Stimulated activated effector memory CD8-positive, alpha-beta T cell treated with anti-CD3 and anti-CD28 coated beads, Interleukin-12 subunit alpha, Interleukin-12 subunit beta, amount 100 ng/mL, for 72 hours (primary cell): ENCODE measurements at places on chromosomes 13 and 19.

DNA sequence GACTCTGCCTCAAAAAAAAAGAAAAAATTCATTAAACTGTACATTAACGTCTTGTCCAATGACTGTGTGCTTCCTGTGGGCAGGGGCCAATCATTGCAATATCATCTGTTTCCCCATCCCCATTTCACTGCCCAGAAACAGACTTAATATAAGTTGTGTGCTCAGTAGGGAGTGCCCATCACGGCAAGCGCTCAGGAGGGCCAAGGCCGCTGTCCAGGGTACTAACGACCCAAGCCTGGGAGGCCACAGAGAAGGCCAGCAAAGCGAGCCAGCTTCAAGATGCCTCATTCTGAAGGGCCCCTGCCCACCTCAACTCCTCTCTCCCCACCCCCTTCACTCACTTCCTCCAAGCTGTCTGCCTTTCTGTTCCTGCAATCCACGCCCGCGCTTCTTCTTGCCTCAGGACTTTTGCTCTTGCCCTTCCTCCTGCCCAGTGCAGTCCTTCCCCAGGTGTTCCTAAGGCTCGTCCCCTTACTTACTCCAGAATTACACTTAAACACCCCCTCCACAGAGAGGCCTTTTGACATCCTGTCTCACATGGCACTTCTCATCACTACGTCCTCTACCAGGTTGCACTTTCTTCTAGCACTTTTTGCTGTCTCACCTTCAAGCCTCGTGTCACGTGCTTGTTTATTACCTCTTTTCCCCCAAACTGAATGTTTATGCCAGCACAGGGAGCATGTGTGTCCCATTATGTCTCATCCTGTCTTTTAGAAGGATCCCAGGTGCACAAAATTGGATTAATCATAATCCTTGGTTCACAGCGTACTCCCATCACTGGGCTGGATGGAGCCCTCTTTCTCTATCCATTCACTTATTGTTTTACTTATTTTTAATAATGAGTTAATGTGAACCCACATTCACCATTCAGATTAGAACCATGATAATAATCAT lies 11.3 kb upstream of the POU2F2 start:
- DNase-seq: no peak

DNA sequence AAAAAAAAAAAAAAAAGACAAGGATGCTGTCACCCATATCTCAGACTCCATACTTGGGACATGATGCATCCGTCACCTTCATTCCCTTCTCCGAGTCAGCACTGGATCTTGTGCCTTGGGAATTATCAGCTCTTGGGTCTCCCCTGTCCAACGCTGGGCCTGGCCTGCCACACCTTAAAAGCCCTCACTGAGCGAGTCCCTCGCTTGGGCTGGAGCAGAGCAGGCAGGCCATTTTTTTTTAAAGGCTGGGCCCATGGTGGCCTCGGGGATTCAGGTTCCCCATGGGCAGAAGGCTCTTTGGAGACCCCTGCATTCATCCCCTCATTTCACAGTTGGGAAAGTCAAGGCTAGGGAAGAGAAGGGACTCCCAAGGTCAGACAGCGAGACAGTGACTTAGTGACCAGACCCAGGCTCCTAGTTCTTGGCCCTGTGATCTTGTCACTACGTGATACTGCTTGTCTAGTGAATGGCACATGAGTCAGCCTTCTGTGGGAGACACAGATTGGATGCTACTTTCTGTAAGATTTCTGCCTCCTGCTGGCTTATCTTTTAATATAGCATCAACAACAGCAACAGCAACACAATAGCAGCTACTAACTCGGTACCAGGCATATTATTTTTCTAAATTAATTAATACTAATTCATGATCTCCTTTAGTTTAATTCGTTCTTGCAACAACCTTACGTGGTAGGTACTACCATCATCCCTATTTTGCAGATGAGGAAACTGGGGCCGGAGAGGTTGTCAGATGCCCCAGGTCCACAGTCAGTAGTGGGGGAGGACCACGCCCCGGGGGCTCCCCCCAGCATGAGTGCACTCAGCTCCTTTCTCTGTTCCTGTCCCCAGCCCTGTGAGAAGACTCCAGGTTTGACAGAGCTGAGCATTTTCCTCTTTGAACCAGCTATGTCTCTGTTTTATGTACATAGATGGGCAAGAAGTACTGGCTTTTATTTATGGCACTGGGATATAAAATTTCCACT lies 27.4 kb upstream of the ZNF536 start:
- no peak for DNase-seq

DNA sequence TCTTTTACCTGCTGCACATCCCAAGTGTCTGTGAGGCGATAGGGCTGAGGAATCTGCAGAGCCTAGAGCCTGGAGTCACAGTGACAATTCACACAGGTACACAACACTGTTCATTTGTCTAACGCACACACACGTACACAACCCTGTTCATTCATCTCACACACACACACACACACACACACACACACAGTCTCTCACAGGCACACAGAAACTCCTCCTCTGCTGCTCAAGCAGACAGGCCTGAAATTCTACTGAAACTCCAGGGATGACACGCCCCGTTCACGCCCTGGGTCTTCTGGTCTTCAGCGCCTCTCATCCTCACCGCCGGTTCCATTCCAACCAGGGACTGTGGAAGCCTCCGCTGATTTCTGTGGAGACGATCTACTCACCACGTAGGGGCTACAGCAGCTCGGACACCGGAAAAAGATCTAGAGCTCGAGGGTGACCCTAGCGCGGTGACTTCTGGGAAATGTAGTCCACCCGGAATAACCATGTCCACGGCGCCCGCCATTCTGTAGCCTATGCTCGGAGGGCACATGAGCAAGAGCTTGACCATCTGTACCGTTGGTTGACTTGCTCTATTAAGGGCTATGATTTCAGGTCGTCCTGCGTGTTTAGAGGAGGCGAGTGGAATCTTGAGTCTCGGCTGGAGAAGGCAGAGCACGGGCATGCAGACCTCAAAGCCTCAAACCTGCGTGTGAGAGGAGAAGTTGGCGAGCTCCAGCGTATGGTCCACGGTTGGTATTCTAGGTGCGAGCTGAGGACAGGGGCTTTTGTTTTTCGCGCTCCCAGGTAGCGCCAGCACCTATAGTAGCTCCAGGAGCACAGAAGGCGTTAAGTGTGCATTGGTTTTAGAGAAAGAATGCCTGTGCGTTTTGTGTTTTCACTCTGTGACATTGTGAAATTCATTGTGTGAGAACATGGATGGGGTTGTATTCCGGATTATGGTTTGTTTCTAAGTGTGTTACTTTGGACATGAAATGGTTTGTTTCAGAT lies 33.4 kb downstream of the ZNF45 start:
- DNase-seq: peak; percentile 68

- no peak for DNase-seq
Measured at GRCh38 chr19:9073806-9074205, 13.1 kb upstream of the OR1M1 start.

GRCh38 chr19:48608798-48609263 lies 2.3 kb downstream of the SPACA4 start:
- no peak for DNase-seq

DNA sequence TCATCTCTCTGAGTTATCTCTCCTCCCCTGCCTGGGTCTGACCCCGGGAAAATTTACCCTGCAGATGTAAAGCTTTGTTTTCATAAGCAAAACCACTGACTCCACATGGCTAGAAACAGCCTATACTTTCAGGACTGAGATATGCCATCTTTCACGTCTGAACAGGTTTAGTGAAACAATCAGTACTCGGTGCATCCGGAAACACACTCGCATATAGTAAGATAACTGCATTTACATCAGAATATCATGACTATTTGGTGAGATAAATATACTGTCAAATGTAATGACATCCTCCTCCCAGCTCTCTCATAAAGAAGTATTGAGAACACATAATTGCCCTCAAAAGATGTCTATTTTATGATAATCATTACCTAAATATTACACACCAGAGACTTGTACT lies 172.8 kb downstream of the EFNB2 start:
- no peak for DNase-seq

- no peak for DNase-seq
Measured at GRCh38 chr13:94390881-94391280, 88.6 kb downstream of the DCT start.

DNA sequence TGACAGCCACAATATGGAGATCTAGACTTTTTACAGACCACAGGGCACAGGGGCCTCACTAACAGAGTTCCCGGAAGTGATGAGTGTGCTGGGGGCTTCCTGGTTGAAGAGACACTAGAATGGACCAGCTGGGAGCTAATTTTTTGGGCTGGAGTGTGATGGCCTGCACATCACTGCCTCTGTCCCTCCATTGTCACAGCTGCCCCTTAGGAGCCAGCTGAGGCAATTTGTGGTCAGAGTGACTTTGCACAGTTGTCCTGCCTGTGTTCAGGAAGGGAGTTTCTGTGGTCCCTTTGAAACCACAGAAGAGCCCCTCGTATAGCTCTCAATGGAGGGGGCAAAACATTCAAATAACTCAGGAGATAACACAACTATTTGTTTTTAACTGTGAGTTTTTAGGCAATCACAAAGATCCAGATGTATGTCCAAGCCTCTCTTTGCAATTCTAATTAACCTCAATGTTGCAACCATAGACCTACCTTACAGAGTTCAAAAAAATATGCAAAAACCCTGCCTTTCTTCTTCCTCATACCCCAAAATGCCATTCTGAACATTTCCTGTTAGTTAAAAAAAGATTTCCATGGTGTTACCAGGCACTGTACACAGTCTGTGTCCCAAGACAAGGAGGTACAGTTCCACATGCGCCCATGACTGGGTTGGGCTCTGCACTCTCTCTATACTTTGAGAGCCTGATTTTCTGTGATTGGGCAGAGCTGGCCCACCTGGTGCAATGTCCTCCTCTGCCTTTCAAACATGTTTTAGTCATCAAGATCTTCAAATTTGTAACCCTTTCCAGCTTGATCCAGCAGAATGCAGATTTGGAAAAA lies 2.4 kb downstream of the ALOX5AP start:
- DNase-seq: no peak
